Left forelimb (tissue), 1 donor: ENCODE measurements at places on chromosomes 11 and 22.

GRCh38 chr11:14073849-14074476, 111.4 kb downstream of the SPON1 start:
- DNase-seq = no peak

DNA sequence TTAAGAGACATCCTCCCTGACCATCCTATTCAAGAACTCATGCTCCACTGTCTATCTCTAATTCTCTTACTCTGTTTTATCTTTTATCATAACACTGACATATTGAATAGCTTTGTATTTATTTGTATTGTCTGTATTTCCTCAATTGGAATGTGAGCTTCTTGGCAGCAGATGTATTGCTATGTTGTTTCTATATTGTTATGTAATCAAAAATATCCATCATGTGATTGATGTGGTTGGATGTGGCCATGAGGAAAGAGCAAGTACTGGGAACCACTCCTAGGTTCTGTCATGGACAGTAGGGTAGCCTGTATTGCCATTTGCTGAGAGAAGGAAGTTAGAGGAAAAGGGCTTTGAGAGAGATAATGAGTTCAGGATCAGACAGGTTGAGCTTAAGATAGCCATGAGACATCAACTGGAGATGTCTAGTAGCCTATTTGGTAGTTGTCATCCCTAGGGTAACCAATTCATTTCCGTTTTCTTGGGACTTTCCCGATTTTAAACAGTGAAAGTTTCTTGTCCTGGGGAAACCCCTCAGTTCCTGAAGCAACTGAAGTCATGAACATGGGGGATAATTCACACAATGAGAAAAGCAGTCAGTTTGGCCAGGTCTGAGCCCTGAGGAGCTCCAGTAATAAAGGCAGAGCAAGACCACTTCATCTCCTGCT, 404.5 kb downstream of the INSC start:
- no peak for DNase-seq

DNA sequence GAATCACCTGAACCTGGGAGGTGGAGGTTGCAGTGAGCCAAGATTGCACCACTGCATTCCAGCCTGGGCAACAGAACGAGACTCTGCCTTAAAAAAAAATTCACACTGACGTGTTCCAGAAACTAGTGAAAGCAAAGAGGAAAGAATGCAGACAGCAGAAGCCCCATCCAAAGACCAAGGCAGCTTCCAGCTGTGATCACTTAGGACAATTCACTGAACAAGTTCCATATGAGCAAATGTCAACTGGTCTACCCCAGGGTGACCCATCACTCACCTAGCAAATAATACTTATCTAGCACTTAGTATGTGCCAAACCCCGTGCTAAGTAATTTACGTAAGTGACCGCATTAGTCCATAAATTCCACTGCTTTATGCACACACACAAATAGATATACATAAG, 138.9 kb downstream of the LARGE1 start:
- no peak for DNase-seq

- DNase-seq = no peak
Observed at GRCh38 chr11:2489083-2489482, 44.3 kb downstream of the KCNQ1 start.

GRCh38 chr11:121338536-121338935, 46.0 kb downstream of the SC5D start:
- no peak for DNase-seq

GRCh38 chr11:65382033-65382803, at the start of gene SLC25A45:
TSS of gene SLC25A45 (minus strand) at chr11:65382646. CDS start at chr11:65381951, 695 bp downstream.
- DNase-seq = peak; percentile 84

- DNase-seq = no peak
Observed at GRCh38 chr11:74702383-74703007, 28.7 kb downstream of the CHRDL2 start.

DNA sequence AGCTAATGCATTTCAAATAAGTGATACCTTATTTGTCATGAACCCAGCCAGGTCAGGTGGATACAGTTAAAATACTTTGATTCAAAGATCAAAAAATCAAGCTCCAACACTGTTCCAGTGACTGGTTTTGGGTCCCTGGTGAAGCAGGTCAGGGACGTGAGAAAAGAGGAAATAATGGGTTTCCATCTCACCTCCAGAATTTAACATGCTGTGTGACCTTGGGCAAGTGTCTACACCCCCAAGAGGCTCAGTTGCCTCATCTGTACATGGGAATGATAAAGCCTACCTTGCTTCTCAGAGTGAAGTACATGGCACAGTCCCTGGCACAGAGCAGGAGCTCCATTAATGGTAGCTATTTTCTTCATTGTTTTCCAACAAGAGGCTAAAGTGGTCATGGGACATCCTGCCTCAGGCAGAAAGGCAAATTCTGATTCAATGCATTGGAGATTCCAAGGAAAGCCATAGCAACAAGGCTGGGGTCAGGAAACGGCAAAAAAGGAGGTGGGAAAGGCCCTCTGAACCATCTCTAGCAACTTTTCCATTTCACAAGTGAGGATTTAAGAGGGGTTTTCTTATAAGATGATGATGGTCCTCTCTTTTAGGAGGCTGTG, 108.5 kb downstream of the CSNK2A3 start:
- DNase-seq = no peak

- peak; percentile 58 for DNase-seq
Observed at GRCh38 chr11:69358398-69359020, 64.6 kb downstream of the MYEOV start.

- DNase-seq = no peak
Observed at GRCh38 chr11:13859892-13860291, 102.6 kb upstream of the SPON1 start.

- DNase-seq = no peak
Observed at GRCh38 chr11:115221461-115222069, 282.6 kb downstream of the CADM1 start.

DNA sequence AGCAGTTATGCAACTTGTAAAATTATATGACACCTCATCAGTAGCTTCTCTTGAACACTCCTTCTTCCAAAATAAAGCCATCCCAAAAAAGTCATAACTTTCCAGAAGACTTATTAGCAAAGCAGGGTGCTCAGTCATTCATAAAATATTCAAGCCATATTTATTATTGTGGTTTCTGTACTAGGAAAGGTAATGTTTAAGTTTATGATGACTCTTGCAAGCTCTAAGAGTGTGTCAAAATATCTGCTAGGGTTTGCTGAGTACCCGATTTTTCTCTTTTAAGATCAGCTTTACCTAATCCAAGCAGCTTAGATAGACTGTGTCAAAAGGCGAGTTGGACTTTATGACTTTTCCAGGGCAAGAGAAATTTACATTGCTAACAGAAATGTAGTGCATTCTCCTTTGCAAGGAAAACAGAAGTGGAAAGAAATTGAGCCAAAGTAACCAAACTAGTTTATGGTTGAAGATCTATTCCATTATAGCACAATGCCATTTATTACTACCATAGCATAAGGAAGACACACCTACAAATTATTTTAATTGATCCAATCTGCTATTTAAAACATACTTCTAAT, 98.0 kb upstream of the SOX6 start:
- DNase-seq = no peak

- DNase-seq = peak; percentile 87
Observed at GRCh38 chr22:44638971-44639760, 62.8 kb upstream of the PRR5 start.

GRCh38 chr22:29470159-29470855, 9.7 kb upstream of the NEFH start:
- DNase-seq = no peak

DNA sequence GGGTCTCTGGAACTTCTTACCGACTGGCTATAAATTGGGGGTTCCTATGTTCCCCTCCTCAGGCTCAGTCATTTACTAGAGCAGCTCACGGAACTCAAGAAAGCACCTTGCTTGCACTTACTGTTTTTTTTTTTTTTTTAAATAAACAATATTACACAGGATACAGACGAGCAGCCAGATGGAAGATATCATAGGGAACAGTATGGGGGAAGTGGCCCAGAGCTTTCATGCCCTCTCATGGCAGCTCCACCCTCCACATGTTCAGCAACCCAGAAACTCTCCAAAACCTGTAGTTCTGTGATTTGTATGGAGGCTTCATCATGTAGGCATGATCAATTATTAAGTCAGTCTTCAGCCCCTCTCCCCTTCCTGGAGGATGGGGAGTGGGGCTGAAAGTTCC, 7.5 kb downstream of the UVRAG start:
- no peak for DNase-seq
